ENCODE measurements at places on chromosomes 6 and 20.
A peak's percentile ranks its signal among the peaks of the same experiment; 100 is the strongest.

GRCh38 chr6:135936606-135937005 is 85.1 kb downstream of the PDE7B start:
- no peak for DNase-seq

- no peak for DNase-seq
These were observed 234.1 kb downstream of the GMPR start for GRCh38 chr6:16472349-16473069.

GRCh38 chr6:36853325-36853724 is 14.1 kb upstream of the CPNE5 start:
- DNase-seq, result peak; percentile 36

GRCh38 chr6:18562726-18563125 is 175.6 kb downstream of the RNF144B start:
- no peak for DNase-seq

- no peak for DNase-seq
These were observed 59.2 kb downstream of the SNRNP48 start for GRCh38 chr6:7649037-7649810.

DNA sequence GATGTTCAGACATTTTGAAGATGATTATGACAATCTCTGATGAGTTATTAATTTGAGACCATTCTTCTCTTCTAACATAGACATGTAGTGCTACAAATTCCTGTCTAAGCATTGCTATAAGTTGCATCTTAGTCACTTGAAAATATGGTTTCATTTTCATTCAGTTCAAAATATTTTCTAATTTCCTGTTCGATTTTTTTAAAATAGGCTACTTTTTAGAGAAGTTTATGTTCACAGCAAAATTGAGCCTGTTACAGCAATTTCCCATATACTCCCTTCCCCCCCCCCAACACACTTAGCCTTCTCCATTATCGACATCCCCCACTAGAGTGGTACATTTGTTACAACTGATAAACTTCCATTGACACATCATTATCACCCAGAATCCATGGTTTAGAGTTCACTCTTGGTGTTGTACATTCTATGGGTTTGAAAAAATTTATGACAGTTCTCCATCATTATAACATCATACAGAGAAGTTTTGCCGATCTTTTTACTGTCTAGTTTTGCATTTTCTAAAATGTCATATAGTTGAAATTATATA is 31.2 kb downstream of the PLAGL1 start:
- no peak for DNase-seq

- no peak for DNase-seq
These were observed 10.5 kb upstream of the DHX35 start for GRCh38 chr20:38951611-38952010.

GRCh38 chr6:36793913-36794712 is 45.1 kb downstream of the CPNE5 start:
- peak; percentile 81 for DNase-seq

GRCh38 chr6:132675749-132676148 is 16.8 kb upstream of the TAAR1 start:
- no peak for DNase-seq

- no peak for DNase-seq
These were observed 435.5 kb upstream of the NRSN1 start for GRCh38 chr6:23690453-23691049.

GRCh38 chr6:41546866-41547798 is 951 bp downstream of the FOXP4 start:
- DNase-seq, result peak; percentile 57

- DNase-seq, result peak; percentile 65
These were observed 99.4 kb downstream of the ASXL1 start for GRCh38 chr20:32457479-32457986.

DNA sequence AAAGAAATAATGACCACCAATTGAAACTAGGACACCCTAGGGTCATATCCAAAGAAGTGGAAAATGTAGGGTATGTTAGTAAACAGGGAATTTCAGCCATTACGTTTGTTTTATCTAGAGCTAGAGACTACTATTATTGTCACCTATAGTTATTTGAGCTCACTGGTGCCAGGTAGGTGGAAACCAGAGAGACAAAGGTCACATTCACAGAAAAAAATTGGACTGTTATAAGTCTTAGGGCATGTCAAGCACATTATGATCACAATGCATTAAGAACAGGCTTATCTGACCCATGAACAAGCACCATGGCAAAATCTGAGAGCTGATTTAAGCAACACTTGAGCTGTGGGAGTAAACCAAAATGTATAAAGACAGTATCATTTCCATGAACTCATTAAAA is 530.1 kb upstream of the CITED2 start:
- DNase-seq, result no peak

All from ovary (tissue), 10 donors.